ENCODE measurements at places on chromosomes 6 and 20.

DNA sequence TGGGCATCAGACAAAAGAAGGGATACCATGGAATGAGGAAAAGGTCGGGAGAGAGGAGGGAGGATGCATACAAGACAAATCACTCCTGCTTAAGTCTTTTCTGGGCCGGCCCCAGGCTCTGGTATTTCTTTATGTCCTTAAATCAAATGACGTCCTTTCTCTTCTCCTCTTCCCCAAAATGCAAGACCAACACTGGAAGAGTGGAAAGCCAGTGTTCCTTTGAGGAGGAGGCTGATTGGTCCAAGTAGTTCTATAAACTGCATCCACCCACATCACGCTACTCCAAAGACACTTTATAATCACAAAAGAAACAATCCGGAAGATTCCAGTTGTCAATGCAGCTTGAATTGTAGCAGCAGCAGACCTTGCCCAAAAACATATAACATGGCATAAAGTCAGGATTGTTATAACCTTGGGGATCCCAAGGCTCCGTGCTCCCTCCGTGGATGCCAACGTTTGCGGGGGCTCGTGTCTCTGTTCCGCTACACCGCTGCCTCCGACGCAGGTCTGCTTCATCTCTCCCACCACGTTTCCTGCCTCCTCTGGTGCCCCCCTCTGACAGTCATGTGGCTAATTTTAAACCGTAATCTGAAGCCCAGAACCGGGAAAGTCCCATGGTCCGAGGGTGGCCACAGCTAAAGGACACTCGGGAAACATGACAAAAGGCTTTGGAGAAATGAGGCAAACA lies 47.1 kb downstream of the MCUR1 start:
- DNase-seq, result no peak

GRCh38 chr20:8981482-8981881 lies 87.4 kb upstream of the PLCB4 start:
- no peak for DNase-seq

- peak; percentile 44 for DNase-seq
Observed at GRCh38 chr6:31068669-31069340, 43.6 kb downstream of the C6orf15 start.

DNA sequence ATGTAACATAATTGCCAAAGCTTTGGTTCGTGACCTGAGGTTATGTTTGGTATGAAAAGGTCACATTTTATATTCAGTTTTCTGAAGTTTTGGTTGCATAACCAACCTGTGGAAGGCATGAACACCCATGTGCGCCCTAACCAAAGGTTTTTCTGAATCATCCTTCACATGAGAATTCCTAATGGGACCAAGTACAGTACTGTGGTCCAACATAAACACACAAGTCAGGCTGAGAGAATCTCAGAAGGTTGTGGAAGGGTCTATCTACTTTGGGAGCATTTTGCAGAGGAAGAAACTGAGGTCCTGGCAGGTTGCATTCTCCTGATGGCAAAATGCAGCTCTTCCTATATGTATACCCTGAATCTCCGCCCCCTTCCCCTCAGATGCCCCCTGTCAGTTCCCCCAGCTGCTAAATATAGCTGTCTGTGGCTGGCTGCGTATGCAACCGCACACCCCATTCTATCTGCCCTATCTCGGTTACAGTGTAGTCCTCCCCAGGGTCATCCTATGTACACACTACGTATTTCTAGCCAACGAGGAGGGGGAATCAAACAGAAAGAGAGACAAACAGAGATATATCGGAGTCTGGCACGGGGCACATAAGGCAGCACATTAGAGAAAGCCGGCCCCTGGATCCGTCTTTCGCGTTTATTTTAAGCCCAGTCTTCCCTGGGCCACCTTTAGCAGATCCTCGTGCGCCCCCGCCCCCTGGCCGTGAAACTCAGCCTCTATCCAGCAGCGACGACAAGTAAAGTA lies 547 bp upstream of the ESR1 start:
- DNase-seq, result no peak

DNA sequence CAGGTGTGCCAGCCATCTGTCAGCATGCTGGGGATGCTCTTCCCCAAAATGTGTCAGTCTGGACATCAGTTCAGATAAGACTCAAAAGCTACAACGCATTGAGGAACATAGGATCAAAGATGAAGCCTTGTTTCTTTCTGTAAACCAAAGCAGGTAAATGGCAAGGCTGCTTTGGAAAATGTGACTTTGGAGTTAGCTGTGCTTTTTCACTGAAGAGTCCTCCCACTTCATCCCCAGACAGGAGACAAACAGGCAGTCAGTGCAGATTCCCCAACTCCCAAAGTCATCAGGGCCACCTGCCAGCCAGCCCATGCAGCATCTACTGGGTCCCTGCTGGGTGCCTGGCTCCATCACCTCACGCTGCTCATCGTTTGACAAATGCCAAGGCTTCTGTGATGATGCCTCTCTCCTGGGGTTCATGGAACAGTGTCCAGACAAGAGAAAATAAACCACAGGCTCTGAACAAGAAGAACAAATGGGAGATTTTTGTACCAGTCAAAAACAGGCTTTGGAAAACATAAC lies 205.0 kb upstream of the BTBD3 start:
- DNase-seq, result no peak

- DNase-seq, result no peak
Observed at GRCh38 chr20:2840967-2841531, 504 bp downstream of the VPS16 start.

DNA sequence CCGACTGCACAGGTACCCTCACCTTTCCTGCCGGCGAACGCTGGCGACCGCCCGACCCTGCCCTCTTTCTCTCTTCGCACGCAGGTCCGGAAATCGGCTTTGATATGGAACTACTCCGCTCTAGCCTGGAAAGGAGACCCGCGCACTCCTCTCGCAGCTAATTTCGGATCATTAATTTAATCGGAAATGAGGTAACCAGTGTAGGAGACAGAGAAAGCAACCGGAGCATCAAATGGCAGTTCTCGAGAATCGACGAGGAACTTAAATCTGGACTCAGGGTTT lies 949 bp upstream of the ATXN1 start:
- DNase-seq, result no peak

DNA sequence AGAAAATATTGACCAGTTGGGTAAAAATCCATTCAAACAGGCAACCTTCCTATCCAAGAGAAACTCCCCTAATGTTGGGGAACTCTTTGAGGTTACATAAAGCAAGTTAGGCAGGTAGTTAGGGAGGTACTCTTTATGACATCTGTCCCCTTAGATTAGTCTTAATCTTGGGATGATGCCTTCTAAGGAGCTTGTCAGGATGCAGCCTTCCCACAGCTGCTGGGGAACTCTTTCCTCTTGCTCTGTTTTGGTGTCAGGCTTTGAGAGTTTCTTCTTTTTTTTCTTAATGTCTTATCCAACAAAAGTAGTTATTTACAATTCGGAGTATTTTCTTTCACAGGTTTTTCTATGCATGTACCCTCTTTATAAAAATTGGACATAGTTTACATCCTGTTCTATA lies 194.8 kb downstream of the CDKAL1 start:
- no peak for DNase-seq

GRCh38 chr6:25014791-25015560 lies 79.2 kb upstream of the RIPOR2 start:
- DNase-seq, result no peak

DNA sequence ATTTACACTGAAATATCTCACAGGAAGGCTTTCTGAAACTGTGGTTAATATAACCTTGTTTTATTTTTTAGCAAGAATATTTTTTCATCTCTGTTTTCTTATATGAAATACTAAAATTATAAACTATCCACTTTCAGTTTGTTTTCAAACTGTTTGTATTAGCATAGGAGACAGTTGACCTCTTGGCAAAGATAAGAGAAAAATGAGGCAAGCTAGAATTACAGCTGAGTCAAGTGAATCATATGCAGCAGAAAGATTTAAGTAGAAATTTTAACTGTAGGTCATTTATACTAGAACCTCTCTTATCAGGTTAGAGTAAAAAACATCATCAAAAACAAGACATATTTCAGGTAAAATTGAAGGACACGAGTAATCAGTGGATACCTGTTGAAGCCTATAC lies 792.6 kb downstream of the PHF3 start:
- DNase-seq, result no peak

DNA sequence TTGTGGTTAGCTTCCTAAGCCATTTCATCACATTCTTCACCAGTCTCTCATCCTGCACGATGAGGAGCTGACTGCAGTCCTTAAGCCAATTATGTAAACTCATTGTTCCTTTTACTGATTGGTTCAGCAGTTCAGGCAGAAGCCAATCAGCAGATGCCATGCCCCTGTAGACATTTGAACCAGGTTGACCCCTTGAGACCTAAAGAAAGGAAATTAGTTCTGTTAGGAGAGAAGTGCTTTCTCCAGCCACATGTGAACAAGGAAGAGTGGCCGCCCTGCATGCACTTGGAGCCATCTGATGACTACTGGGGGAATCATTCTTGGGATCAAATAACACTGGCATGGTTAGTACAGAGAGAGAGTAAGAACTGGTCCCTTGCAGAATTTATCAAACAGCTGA lies 535.2 kb upstream of the ID4 start:
- DNase-seq, result no peak

DNA sequence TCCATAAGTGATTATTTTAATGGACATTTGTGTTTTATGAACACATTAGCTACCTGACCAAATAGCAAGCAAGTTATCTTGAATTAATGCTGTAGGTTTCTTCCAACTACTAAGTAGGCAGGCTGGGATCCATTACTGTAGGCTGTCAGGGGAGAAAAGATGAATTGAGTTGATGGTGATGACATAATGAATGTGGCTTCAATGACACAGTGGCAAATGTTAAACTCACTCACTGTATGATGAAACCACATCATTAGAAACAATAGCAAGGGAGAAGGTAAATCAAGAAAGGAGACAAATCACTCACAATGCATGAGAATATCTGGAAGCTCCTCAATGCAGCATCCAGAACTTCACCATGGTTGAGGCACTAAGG lies 529.7 kb upstream of the CITED2 start:
- DNase-seq, result no peak

DNA sequence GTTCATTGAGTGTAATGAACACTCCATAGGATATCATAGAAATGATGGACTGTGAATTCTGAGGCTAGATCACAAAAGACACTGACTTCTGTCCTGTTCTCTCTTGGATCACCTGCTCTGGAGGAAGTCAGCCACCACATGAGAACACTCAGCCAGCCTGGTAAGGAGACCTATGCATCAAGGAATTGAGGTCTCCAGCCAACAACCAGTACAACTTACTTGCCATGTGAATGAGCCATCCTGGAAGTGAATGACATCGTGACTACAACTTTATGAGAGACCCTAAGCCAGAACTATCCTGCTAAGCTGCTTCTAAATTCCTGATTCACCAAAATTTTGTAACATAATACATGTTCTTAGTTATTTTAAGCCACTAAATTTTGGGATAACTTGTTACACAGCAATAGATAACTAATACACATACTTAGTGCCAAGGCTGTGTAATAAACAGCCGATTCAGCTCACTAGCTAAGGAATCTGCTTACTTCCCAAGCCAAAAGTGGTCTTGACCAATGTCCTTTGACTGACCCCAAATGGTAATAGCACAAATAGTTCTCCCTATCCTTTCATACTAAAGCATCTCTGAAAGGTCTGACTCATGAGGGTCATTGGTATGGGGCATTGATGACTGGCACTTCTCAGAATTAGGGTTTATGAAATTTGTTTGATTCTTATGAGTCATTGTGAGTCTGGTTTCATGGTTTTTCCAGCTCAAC lies 6.9 kb upstream of the CTNNBL1 start:
- no peak for DNase-seq

DNA sequence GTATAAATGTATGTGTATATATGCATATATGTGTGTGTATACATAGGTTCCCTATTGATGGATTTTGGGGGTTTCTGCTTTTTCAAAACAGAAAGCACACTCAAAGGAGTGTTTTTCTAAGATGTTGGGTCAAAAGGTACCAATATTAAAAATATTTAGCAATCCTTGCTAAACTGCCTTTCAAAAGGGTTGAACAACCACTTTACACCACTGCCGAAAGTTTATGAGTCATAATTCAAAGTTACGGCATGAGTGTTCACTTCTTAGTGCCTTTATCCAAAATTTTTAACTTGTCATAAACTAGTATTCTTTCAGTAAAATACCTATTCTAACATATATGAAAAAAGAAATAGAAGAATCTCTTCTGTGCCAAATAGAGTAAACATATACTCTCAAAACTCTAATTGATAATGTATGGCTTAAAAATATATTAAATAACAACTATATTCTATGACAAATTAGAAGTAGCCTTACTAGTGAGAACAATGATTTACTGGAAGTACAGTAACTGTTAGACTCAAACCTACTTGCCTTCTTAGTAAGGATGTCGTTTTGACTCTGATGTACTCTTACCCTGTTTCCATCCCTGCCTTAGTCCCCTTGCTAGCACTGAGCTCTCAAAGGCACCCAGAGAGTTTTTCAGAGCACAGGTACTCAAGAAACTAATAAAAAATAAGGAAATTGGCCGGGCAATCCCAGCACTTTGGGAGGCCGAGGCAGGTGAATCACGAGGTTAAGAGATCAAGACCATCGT lies 136.1 kb downstream of the INSM1 start:
- DNase-seq, result no peak

DNA sequence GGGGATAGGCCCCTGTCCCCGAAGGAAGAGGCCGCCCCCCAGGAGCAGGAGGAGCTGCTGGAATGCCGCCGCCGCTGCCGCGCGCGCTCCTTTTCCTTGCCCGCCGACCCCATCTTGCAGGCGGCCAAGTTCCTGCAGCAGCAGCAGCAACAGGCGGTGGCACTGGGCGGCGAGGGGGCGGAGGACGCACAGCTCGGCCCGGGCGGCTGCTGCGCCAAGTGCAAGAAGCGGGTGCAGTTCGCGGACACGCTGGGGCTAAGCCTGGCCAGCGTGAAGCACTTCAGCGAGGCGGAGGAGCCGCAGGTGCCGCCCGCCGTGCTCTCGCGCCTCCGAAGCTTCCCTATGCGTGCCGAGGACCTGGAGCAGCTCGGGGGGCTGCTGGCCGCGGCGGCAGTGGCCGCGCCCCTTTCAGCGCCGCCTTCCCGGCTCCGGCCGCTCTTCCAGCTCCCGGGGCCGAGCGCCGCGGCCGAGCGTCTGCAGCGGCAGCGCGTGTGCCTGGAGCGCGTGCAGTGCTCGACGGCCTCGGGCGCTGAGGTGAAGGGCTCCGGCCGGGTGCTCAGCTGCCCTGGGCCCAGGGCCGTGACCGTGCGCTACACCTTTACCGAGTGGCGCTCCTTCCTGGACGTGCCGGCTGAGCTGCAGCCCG lies 630 bp downstream of the PPP1R3G start:
- DNase-seq, result no peak

DNA sequence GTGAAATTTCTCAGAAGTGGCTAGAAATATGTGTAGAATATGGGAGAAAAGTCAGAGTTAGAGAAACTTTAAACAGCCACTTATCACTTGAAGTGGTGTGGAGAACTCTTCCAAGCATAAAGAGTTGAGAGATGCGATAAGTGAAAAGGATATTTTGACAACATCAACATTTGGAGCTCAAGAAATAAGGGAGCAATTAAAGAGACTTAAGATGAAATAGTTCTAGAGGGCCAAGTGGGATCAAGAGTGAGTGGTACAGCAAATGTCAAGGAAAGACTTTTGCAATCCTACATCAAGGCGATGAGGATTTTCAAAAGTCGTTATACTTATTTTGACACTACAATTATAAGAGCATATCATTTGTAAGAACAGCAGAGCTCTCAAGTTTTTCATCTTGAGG lies 9.6 kb downstream of the RSPH4A start:
- DNase-seq, result no peak

All from activated CD8-positive, alpha-beta memory T cell treated with anti-CD3 and anti-CD28 coated beads for 48 hours (primary cell).